ENCODE measurements at places on chromosomes 5 and 9.

DNA sequence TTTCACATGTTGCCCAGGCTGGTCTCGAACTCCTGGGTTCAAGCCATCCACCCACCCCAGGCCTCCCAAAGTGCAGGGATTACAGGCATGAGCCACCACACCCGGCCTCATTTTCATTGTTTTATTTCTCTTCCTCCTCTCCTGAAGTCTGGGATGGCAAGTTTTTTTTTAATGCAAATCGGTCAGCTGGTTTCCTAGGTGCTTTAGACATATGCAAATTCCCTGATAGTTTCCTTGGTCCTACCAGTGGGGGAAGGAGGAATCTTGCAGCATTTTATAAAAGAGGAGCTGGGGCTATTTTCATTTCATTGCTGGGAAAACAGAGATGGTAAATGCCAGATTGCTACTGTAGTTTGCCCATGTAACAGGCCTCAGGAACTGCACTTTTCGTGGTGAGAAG, 179.4 kb downstream of the ACTL7B start:
- no peak for DNase-seq

GRCh38 chr5:92748072-92748676, 832.8 kb downstream of the NR2F1-AS1 start:
- DNase-seq = no peak

DNA sequence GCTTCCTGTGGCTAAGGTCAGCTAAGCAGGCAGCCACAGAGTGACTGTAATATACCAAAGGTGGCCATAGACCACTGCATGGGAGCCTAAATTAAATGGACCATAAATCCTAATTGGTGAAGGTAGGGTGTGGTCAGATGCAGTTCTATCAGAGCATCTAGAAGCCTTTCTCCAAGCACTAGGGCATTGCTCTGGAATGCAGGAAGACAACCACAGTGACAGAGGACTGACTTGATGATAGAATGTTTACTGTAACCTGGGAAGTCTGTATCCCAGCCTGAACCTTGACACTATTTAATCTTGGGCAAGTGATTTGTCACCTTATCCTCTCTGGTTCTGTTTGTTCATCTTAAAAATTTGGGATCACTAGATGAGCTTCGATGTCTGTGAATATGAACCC, 2.3 kb downstream of the FBXO38 start:
- DNase-seq = no peak

- DNase-seq = no peak
Measured at GRCh38 chr9:89666364-89666763, 61.6 kb downstream of the GADD45G start.

DNA sequence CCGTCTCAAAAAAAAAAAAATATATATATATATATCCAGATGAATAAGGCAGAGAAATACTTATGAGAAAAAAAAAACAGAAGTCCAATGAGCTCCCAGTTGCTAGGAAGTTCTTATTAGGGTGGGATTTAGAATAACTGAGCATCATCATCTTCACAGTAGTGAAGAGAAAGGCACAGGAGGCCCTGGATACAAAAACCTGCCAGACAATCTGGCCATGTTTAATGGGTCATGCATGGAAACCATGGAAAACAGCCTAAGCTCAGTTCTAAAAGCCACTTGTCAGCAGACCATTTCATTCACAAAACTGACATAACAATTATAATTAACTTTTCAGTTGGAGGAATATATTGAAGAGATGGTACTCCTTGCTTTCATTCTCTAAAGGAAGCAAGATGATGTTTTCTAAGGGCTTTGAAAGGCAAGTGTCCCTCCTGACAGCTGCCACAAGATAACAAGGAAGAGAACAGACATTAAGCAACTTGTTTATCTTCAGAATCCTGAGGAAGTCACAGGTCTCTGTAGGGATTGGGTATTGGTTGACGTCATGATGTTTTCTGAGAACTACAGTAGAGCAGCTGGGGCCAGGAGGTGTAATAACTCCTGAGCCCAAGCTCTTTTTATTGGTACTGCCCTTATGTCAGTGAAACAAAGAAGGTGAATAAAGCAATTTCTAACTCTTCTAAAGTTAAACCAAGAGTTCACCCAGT, 463.1 kb downstream of the DMAC1 start:
- DNase-seq = no peak

Measured in keratinocyte (primary cell).